ENCODE measurements at places on chromosomes 6 and 20.

- DNase-seq: no peak
Measured at GRCh38 chr6:87754828-87755227, 52.8 kb upstream of the AKIRIN2 start.

GRCh38 chr20:2914160-2914559 is 40.9 kb downstream of the PTPRA start:
- DNase-seq: peak; percentile 15

DNA sequence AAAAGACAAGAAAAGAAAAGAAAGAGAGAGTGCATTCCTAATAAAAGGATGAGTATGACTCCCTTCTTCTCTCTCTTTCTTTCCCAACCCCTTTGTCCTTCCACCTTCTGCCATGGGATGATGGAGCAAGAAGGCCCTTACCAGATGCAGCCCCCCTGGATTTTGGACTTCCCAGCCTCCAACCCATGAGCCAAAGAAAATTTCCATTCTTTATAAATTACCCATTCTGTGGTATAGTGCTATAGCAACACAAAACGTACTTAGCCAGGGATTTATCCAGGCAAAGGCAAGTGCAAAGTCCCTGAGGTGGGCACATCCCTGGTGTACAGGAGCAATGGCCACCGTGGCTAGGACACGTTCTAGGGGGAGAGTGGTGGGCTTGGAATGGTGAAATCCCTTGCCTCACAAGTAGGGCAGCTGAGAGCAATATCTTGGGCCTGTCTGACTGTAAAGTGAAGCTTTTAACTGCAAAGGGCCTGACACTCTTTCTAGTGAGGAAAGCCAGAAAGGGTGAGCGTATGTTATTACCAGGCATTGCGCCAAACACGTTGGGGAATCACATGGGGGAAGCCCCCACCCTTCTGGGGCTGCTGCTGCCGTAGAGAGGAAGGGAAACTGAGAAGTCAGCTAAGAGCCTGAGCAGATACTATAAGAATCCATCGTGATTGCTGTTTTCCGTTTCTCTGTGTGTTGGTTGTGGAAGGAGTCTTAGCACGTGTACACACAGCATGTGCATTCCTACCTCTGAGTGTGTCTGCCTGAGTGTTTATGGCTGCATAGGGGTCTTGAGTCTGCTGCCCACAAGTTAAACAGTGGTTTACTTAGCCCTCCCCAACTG is 50.7 kb upstream of the SIRPA start:
- DNase-seq: no peak

DNA sequence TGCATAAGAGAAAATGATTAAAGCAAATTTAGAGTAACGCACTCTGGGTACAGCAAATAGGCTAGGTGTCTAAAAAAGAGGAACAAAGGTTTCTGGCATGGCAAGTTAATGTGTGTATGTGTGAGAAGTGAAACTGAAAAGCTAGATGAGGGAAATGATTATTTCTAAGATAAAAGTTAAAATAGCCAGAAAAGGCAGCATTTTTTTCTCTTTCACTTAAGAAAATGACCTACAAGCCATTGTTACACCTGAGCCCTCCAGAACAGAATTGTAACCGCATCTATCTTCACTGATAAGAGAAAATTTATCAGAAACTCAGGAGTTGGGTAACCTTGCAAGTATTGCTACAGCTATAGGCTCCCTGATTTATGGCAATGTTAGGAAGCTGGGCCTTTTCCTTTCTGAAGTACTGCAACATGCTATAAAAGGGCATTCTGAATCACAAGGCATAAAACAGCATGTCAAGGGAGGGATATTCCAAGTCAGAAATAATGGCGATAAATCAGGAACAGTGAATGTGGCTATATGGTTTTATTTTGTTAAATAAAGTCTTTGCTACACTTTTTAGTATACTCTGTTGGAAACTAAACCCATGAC is 395.3 kb downstream of the TBC1D32 start:
- DNase-seq: no peak

DNA sequence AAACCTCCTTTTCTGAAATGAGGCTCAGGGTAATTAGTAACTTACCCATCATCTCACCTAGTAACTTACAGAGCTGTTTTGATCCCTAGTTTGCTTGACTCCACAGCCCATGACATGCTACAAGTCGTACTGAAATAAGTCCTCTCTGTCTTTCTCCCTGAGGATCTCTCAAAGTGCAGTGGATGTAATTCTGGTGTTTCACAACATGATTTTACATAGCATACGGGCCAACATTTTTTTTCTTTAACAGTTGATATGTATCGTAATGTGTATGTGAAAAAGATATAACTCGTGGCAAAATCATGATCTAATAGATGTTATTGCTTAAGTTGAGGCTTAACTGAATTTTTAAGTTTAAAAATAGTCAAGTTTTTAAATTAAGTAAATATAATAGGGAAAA is 45.0 kb downstream of the TSHZ2 start:
- DNase-seq: no peak

GRCh38 chr6:129469070-129469662 is 240.8 kb downstream of the ARHGAP18 start:
- DNase-seq: no peak

- DNase-seq: no peak
Measured at GRCh38 chr6:136410201-136411024, 120.8 kb upstream of the BCLAF1 start.

GRCh38 chr6:106844930-106845329 is 129.6 kb downstream of the CD24 start:
- no peak for DNase-seq

- no peak for DNase-seq
Measured at GRCh38 chr6:2782825-2783187, 17.6 kb downstream of the WRNIP1 start.

DNA sequence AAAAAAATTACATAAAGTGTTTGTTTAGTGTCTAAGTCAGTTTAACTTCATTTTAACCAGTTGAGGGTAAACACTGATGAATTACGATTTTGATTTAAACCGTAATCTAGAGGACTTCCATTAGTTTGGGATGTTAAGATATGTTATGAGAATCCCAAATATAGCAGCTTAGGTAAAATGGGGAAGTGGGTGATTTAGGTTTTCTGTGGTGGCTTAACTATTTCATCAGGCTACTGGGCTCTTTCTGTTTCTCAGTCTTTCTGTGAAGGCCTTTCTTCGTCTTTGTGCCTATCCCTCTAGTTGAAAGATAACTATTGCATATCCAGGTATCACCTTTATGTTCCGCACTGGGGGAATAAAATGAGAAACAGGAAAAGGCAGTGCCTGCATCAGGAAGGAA is 27.9 kb downstream of the CENPW start:
- DNase-seq: no peak

- DNase-seq: no peak
Measured at GRCh38 chr6:116564921-116565872, 6.1 kb upstream of the RWDD1 start.

DNA sequence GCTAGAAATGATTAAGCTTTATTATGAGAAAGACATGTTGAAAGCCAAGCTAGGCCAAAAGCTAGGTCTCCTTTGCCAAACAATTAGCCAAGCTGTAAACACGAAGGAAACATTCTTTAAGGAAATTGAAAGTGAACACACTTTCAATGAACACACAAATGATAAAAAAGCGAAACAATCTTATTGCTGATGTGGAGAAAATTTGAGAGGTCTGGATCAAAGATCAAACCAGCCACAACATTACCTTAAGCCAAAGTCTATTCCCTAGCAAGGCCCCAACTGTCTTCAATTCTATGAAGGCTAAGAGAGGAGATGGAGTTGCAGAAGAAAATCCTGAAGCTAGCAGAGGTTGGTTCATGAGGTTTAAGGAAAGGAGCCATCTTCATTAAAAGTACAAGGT is 40.2 kb upstream of the DEFB112 start:
- DNase-seq: no peak

DNA sequence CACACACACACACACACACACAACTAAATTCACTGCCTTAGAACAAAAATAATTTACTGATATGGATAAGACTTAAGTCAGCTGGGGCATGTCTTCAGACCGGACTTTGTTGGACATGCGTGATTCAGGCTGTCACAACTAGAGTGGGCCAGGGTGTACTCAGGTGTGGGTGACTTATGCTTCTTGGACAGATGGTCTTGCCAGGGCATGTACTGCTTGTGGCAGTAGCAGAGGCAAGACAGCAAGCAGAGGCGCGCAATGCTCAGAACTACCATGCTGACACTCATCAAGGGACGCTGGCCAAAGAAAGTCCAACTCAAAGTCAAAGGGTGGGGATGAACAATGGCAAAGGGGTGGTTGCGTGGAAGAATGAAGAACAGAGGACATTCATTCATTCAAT is 437.5 kb downstream of the CBLN4 start:
- DNase-seq: no peak

DNA sequence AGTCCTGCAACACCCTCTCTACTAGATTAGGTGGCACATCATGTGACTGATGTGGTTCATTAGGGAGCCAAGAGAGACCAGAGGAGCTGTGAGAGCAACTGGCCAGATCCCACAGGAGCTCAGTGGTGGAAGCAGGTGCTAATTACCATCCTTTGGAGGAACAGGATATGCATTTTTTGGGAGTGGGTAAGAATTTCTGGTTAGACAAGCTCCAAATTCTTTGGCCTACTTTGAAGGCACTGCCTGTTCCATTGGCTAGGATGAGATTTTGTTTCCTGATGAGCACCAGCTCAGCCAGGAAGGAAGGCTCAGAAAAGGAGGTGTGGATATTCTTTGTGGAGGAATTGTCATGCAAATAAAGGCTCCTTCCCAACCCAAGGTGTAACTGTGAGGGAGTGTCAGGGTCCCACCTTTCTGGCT is 130.3 kb upstream of the BMP2 start:
- no peak for DNase-seq

GRCh38 chr6:1607516-1608221 is 2.0 kb upstream of the FOXC1 start:
- no peak for DNase-seq

DNA sequence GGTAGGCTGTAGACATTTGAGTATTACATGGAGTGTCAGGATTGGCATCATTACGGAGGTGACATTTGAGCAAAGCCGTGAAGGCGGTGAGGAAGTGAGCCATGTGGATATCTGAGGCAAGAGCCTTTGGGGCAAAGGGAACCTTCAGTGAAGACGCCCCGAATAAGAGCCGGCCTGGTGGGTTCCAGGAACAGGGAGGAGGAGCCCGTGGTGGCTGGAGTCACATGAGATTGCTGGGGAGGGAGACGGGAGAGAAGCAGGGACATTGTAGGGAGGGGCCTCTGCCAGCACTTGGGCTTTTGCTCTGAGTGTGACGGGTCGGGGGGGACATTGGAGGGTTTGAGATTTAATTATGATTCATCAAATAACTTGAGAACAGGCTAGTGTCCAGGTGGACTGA is 78.3 kb downstream of the PHACTR3 start:
- no peak for DNase-seq

DNA sequence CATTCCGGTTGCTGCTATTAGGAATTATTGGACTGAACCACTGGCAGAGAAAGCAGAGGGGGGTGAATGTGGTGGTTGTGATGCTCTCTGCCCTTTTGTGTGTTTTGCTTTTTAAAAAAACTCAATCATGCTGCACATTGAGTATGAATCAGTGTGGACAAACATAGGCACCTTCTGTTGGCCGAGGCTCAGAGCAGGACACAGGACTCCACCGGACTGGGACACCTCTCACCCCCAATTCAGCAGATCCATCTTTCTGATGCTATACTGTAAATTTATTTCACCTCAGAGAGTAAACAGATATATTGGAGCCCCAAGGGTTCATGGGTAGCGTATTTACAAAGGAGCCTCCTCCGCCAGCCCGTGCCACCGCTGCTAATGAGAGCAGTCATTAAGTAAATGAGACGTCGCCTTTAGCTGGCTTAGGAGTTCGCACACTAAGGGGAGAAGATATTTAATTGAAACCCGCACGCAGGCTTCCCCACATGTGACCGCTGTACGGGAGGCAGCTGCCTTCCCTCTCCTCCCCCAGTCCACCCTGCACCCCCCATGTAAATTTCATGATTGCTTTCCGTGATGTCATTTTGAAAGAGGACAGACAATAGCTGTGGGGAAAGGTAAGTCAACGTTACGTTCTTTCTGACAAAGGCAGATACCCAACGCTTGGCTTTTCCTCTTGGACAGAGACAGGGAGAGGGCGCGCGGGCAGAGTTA is at the start of gene MYT1:
Gene MYT1 (plus strand): TSS at position 330 of the 714 bp plus-strand sequence. CDS start 34,410 bp downstream, outside the sequence.
- peak; percentile 92 for DNase-seq

GRCh38 chr6:1094306-1094705 is 217.6 kb upstream of the FOXQ1 start:
- no peak for DNase-seq

- peak; percentile 60 for DNase-seq
Measured at GRCh38 chr20:51456511-51457509, 85.7 kb downstream of the NFATC2 start.

- DNase-seq: no peak
Measured at GRCh38 chr6:160253714-160254113, 4.9 kb downstream of the SLC22A2 start.

GRCh38 chr6:39666706-39667489 is 58.3 kb downstream of the KIF6 start:
- DNase-seq: no peak

DNA sequence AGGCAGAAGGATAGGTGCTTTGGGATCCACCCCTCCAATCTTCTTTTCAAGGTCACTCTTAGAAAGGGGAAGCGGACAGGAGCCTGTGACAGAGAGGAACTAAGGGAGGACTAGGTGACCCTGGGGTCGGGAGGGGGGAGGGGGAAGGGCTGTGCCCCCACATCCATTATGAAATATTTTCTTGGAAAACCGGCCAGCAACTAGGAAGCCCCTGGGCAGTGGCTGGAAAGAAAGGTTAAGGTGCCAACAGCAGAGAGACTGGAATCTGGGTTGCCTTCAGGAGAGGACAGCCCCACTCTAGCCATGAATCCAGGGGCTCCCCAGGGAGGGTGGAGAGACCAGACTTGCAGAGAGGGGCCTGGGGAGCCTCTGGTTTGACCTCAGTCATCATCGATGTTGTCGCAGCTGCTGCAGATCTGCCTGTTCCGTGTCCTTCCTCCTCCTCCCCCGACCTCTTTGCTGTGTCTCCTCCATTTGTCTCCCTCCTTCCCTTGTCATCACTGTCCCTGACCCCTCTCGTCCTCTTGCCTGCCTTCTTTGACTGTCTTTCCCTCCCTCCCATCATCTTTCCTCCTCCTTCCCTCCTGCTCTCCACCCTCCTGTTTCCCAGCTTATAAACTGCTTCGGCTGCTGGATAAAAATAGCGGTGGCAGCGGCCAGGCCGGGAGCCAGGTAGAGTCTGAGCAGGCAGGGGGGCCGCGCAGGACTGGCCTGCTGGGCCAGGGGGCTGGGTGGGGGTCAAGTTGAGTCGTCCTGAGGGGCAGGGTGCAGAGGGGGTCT is 3.2 kb downstream of the SLC29A1 start:
- DNase-seq: no peak
